ENCODE measurements at places on chromosomes 4 and X.

DNA sequence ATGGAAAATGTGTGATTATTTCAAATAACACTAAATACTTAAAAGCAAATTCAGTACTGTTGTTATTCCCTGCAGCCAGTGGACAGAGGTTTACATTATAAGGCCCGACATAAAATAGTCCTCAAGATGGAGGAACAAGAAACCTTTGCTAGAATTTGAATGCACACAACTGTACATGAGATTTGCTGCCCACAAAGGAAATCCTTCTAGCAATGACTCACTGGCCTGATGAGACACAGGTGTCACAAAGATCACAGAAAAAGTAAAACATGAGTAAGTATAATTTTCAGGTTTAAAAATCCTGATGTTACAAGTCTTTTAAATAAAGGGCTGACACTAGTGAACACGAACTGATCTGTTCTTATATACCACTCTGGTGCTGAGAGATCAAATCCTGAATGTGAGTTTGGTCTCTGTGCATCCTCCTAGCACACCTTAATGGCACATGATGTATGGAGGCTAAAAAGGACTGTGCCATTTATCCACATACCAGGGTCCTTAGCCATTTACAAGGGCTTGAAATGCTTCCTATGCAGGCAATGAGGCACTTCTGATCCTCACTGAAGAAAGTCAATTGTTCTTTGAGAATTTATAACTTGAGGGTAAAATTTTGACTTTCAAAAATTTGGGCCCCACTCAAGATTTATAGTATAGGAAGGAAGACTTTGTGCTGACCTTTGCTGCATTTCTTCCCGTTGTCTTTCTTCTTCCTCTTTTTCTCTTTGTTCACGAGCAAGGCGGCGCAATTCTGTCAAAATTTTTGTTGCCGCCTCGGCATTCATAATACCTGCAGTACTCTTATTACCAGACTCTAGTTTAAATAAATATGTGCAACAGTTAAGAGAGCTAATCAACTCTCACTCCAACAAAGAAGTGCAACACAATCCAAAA lies 23.0 kb downstream of the MAP7D3 start:
- DNase-seq = no peak

DNA sequence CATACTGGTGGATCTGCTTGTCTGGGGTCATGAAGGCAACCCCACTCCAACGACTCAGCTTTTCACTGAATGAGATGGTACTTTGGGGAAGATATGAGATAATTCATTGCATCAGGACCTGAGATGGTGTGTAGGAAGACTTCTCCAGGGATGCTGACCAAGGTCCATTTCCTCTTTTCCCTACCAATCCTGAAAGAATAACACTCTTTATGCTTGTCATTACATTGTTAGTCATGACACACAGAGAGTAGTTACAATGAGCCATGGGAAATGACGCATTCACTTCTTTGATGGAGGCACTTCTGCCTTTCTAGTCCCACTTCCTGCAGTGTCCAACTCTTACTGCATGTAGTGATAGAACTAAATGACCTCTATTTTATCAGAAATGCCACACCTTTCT lies 58.6 kb downstream of the AREG start:
- DNase-seq = no peak

GRCh38 chr4:106056914-106057313 lies 161.6 kb downstream of the NPNT start:
- DNase-seq = no peak

- no peak for DNase-seq
These were observed 47.0 kb upstream of the RAPGEF2 start for GRCh38 chr4:159055833-159056232.

DNA sequence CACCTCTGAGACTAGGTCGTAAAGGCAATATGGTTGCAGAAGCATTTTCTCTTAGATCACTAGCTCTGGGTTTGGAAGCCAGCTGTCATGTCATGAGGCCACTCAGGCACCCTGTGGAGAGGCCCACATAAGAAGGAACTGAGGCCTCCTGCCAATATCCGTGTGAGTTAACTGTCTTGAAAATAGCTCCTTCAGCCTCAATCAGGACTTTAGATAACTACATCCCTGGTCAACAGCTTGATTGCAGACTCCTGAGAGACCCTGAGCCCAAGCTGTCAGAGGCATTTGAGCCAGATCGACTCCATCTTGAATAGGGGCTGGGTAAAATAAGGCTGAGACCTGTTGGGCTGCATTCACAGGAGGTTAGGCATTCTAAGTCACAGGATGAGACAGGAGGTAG lies 15.1 kb upstream of the REPS2 start:
- DNase-seq = no peak

DNA sequence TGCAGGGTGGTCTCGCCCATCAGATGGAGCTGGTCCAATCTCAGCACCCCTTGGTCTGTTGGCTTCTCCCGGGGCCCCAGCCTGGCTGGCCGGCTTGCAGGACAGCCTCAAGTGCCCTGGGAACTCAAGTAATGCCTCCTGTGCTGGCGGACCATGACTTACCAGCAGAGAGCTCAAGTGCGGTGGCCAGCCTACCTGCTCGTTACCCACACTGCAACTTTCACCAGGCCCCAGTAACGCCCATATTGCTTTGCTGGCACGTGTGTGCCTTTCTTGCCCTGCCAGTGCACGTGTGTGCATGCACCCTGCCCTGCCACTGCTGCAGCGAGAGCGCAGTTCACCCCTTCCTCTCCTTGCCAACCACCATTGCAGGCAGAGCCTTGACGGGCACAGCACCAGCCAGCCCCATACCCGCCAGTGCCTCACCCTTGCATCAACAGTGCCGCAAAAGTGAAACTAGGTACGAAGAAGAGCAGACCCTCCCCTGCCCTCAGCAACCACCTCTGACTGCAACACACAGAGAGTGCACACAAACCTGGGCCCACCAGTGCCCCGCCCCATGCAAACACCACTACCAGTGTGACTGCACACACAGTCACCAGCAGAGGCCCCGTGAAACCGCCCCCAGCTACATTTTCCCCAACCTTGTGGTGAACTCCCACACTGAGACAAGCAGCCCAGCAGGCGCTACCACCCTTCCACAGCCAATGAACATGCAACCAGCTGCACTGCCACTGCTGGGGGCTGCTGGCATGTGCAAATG lies 88.9 kb upstream of the POU3F4 start:
- no peak for DNase-seq

GRCh38 chrX:12936947-12937346 lies 30.5 kb downstream of the TLR8 start:
- DNase-seq = no peak

GRCh38 chrX:619451-619811 lies 11.2 kb upstream of the SHOX start:
- no peak for DNase-seq

DNA sequence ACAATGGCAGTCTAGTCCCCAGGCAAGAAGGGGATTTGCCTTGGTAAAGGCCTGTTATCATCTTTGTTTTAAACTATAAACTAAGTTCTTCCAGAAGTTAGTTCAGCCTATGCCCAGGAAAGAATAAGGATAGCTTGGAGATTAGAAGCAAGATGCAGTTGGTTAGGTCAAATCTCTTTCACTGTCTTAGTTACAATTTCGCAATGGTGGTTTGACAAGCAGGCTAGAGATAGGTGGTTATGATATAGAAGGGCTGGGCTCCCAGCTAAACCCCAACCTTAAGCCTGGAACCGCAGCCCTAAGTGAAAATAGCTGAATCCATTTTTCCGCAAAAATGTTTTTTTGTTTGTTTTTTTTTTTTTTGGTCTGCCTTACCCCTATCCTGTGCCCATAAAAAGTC lies 41.8 kb upstream of the NEIL3 start:
- DNase-seq = no peak

GRCh38 chr4:33696586-33696985 lies 2547.7 kb downstream of the ARAP2 start:
- DNase-seq = no peak

- no peak for DNase-seq
These were observed 224.1 kb downstream of the PPP3CA start for GRCh38 chr4:101123231-101123630.

- no peak for DNase-seq
These were observed 215.9 kb downstream of the MID1 start for GRCh38 chrX:10404436-10404835.

- no peak for DNase-seq
These were observed 19.5 kb downstream of the SAT1 start for GRCh38 chrX:23802431-23802830.

DNA sequence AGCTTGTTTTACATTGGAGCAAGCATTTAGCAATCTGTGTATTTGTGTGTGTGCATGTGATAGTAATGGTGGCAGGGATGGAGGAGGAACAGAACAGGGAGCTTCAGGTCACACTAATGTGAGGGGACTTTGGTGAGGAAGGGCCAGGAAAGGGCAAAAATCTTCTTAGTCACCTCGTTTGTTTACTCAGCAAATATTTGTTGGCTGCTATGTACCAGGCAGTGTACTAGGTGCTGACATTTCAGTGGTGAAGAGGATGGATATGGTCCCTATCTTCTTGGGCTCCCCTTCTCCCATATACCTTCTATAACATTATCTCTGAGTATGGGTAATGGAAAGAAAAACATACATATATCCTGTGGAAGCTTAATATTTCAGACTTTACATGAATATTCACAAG lies 48.5 kb upstream of the HDAC8 start:
- DNase-seq = no peak

GRCh38 chr4:150242820-150243458 lies 164.7 kb downstream of the DCLK2 start:
- DNase-seq = no peak

DNA sequence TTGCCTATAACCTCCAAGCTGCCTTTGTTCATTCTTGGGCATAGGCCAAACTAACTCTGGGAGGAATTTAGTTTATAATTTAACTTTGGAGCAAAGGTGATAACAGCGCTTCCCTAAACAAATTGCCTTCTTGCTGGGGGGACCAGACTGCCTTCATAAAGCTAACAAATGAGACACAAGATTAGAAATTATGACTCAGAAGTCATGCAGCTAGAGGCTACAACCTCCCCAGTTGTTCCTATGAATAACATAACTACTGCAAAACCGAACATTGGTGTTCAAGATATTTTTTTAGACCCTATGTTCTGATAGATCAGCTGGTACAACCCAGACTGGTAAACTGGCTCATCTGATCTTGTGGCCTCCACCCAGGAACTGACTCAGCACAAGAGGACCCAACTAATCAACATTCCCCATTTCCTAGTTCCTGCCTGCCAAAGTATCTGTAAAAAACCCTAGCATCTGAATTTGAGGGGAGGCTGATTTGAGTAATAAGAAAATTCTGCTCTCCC lies 22.0 kb upstream of the TMPRSS11B start:
- DNase-seq = no peak

DNA sequence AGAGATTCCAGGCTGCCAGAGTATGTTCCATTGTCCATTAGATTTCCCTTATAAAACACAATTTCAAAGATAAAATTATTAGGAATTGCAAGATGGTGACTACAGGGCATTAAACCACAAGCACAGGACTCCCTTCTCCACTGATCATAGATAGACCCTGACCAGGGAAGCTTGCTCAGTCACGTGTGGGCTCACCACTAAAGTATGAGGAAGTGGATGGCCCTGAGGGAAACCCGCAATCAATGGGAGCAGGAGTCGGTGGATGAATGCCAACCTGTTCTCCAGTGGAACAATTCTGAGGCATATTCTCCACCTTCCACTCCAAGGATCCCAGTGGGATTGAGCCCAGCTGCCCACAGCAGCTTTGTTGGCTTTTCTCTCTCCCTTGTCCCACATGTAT lies 515.7 kb downstream of the BCOR start:
- DNase-seq = no peak

- no peak for DNase-seq
These were observed at the start of gene TLR7 for GRCh38 chrX:12866451-12867377. TSS of gene TLR7 (plus strand) at chrX:12867072. CDS start at chrX:12867579, 507 bp downstream.

DNA sequence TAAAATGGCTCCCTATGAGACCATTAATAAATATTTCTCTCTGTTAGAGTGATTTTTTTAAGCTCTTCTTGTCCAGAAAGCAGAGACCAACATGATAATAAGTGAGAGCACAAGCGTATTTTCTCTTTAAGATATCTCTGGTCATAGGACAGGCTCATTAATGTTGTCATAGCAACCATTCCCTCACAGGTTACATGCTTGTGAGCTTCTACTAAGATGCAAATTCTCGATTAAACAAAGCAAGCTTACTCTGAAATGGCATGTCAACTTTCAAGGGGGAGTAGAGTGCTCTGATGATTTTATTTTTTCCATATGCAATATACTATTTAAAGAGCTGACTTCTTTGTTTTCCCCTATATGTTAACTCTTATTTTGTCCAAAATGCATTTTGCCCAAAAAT lies 487.2 kb upstream of the LCORL start:
- DNase-seq = no peak

GRCh38 chr4:65546882-65547416 lies 123.3 kb downstream of the EPHA5 start:
- no peak for DNase-seq

DNA sequence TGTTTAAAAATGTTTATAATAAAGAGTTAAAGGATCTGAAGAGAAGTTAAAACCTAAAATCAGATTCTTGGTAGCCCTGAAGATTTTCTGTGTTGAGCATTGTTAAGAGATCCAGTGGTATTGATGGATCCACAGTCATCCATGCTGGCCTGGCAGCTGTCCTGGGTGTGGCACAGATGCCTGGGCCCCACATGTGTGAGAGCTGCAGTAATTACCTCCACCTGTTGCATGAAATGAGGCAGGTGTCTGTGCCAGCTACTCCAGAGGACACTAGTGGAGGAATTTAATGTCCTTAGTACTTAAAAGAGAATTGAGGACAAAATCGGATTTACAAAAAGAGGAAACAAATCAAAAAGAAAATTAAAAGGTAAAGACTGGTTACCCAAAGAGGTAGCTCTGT lies 44.0 kb downstream of the MGST2 start:
- DNase-seq = no peak

Data from frontal cortex (tissue), 4 donors.